ENCODE measurements at places on chromosomes 1 and 21. TPM values are rescaled to one million over a fixed set of nuclear protein-coding genes. Genes with fewer than 3 reads are reported as not detected.

Gene PLA2G2F
- total RNA-seq: not detected

Gene TMPRSS3
- total RNA-seq: not detected

Gene PTPRU
- total RNA-seq: 2.8 TPM

Gene LCE6A
- not detected for total RNA-seq

Gene RAB7B
- 0.59 TPM for total RNA-seq

DNA sequence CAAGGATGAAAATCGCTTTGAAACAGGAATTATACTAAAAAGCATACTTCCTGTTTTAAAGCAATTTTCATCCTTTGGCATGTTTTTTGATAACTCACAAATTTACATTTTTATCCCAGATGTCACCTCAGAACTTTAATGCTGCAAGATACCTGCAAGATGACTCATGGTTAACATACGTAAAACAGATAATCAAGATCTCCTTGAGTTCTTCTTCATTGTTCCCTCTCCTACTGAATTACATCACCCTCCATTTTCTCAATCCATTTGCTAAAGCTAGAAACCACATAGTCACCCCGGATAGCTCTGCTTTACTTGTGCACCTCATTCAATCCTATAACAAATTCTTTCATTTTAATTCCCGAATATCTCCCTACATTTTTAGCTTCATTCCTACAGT is 1114.2 kb downstream of the PLA2G4A start:
- no peak for DNase-seq

DNA sequence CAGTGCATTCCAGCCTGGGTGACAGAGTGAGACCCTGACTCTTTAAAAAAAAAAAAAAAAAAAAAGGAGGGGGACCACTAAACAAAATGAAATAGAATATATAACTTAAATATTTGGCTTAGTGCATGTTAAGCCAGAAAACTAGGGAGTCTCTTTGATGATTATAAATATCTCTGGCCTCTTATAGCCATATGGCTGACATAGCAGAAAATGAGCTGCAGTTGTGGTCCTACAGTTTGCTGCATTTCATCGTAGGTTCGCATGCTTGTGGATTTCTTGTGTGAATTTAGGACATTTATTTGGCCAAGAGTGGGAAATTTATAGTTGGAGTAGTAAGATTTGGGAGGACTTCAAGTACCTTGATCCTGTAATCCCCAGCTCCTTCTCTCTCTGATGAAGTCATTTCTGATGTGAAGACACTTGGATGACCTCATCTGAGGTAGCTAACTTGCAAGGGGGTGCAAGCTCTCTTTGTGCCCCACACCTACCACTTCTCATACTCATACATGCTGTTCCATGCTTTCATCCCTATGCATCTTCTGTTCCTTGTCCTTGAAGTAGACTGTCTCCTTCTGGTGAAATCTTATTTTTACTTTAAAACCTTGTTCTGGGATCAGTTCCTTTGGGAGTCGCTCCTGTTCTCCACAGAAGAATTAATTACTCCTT is 6.4 kb upstream of the TIPRL start:
- DNase-seq: no peak

GRCh38 chr21:40466893-40467483 is 380.0 kb downstream of the DSCAM start:
- DNase-seq: no peak

DNA sequence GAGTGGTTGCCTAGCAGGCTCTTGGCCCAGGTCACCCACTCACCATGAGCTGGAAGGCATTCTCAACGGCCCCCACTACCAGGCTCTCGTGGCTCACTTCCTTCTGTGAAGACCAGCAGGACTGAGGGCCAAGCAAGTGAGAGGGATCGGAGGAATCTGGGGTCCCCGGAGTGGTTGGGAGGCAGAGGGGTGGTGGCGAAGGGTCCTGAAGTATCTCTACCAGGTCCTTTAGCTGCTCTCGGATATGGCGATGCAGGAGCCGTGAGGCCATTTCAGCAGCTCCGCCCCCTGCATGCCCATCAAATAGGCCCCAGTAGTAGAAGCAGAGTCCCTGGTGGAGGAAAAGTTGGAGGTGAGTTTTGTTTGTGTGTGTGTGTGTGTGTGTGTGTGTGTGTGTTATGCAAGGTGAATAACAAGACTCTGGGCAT is 2.4 kb downstream of the PPM1J start:
- DNase-seq: no peak

DNA sequence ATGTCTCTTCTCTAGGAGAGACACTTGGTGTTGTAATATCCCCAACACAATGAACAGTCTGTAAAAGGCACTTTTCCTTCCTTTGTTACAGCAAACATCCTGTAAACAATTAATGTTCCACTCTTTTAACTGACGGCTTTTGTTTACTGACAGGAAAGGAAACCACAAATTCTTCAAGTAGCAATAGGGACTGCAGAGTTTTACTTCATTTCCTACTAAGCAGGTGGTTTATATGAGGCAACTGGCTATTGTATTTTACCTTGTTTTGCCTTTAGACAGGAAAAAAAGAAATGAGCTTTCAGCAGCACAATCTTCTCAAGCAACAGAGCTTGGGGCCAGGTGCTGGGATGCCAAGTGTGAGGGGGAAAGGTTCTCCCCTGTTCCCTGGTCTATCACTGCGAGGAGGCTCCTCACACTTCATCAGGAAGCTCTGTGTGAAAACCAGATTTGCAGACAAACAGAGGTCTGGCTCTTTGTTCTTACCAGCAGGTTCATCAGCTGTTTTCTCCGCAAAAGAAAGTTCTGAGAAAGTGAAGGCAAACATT is 51.2 kb downstream of the SIPA1L2 start:
- peak; percentile 35 for DNase-seq

DNA sequence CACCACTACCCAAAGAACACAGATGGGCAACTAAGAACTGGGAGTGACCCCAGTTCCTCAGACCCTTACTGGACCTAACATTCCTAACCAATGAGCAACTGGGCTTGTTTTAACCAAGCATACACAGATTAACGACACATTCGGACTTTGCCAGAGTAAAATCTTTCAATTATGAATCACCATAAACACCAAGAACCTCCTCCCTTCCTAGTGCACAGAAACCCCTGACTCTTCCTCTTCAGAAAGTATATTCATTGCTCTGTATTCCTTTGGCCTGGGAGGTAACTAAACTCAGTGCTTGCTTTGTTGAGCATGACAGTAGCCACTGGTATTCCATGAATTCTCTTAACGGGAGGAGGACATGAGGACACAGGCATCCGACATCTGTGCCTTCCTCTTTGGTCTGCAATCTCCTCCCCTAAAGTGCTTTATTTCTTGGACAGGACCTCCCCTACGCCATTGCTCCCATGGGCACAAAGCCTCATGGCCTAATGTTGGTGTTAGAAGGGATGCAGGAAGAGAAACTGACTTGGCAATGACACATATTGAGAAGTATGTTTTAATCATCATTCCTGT is 42.7 kb downstream of the SEC16B start:
- peak; percentile 35 for DNase-seq

DNA sequence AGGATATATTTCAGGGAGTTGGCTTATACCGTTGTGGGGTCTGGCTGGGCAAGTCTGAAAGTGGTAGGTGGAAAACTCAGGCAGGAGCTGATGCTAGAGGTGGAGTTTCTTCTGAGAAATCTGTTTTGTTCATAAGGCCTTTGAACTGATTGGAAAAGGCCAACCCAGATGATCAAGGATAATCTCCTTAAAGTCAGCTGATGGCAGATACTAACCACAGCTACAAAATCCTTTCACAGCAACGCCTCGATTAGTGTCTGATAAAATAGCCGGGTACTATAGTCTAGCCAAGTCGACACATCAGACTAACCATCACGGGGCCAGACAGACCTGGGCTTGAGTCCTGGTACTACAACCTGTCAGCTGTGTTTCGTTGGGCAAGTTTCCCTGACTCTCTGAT is 21.4 kb downstream of the OPRD1 start:
- no peak for DNase-seq

DNA sequence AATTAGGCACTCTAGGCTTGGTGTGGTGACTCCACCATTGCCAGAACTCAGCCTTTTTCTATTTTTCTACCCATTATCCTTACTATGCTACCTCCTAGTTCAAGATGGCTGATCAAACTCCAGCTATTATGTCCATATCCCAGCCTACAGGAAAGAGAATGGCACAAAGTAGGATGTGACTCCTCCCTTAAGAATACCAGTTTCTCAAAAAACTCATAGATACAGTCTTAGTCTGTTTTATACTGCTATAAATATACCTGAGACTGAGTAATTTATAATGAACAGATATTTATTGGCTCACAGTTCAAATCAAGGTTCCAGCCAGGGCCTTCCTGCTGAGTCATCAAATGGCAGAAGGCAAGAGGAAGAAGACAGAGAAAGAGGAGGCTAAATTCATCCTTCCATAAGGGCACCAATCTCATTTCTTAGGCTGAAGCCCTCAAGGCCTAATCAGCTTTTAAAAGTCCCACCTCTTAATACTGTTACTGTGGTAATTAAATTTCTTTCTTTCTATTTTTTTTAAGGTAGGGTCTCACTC is 542.8 kb upstream of the BEND5 start:
- DNase-seq: no peak

DNA sequence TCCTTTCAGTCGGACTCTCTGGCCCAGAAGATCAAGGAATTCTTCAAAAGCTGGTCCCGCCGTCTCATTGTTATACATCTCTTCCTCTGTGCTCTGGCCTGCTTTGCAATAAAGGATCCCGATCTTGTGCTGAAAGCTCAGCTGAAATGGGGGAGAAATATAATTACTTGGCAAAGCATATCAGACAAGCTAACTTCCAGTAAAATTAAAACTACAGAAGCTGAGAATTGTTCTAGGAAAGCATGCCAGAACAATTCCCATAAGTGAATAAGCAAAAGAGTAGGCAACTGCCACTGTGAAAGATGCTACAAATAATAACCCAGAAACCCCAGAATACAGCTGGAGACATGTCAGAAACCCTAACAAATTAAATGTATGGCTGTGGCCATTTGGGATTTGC is 146.1 kb downstream of the SIPA1L2 start:
- DNase-seq: no peak

- no peak for DNase-seq
These were observed 21.1 kb downstream of the CLDN8 start for GRCh38 chr21:30194701-30195299.

DNA sequence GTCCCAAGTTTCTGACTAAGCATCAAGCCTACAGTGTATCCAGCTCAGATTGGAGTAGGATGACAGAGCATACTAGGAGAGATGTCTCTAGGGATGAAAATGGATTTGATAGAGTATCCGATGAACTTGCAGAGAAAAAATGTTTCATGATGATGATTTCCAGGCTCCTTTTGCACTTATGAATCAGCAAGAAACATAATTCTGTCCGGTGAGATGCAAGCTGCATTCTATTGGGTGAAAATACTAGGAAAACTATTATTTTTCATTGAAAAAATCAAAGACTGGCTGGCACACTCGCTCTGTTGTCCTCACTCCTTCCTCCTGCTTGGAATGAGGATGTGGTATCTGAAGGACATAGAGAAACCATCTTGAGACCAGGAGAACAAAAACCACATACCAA is 35.4 kb upstream of the RAB3GAP2 start:
- no peak for DNase-seq

GRCh38 chr1:229942501-229942900 is 124.5 kb upstream of the GALNT2 start:
- DNase-seq: no peak

GRCh38 chr1:227070638-227071285 is 130.7 kb downstream of the COQ8A start:
- no peak for DNase-seq

DNA sequence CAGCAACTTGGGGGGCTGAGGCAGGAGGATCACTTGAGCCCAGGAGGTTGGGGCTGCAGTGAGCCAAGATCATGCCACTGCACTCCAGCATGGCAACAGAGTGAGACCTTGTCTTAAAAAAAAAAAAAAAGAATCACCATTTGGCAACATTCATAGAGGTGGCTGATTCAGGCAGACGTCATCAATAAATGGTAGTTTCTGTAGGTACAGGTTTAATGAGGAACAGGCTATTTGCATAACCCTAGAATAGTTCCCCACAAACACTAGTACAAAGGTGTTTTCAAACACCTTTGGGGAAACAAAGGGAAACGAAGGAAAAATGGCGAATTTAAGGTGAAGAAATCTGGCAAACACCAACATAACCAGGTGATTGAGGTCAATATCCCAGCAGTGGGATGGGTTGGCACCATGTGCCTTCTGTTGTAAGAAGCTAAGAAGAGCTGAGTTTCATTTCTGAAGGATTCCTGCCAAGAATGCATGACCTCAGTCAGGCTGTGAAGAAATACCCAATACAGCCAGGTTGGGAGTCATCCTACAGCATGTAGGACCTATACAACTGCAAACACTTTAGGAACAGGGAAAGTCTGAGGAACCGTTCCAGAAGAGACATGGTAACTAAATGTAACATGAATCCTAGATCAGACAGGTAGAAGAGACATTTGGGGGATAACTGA is 5.6 kb downstream of the LPAR3 start:
- no peak for DNase-seq

DNA sequence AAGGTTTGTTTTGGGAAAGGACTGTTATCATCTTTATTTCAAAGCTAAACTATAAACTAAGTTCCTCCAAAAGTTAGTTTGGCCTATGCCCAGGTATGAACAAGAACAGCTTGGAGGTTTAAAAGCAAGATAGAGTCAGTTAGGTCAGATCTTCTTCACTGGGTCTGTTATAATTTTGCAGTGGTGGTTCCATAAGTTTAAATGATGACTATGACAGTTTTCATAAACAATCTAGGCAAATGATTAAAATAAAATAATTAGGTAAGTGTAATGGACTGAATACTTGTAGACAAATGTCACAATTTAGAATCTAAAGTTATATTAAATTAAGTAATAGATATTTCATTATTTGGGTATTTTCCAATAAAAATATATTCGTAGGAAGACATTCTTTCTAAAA is 21.4 kb upstream of the PLA2G5 start:
- no peak for DNase-seq

- no peak for DNase-seq
These were observed 19.9 kb downstream of the RPL5 start for GRCh38 chr1:92851729-92852128.

DNA sequence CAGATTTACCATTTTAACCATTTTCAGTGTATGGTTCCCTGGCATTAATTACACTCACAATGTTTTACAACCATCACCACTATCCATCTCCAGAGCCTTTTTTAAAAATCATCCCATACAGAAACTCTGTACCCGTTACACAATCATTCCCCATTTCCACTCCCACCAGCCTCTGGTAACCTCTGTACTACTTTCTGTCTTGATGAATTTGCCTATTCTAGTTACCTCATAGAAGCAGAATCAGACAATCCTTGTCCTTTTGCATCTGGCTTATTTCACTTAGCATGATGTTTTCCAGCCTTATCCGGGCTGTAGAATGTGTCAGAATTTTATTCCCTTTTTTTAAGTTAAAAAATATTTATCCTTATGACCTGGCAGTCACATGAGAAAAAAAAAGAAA is 33.0 kb downstream of the PGM1 start:
- no peak for DNase-seq
